Ureter (tissue), 1 donor: ENCODE measurements at places on chromosomes 12 and 14. TPM values are rescaled to one million over a fixed set of nuclear protein-coding genes. Genes with fewer than 3 reads are reported as not detected.

- DNase-seq = no peak
Observed at GRCh38 chr12:10155966-10156365, 16.0 kb downstream of the OLR1 start.

Gene ZC2HC1C
- 3.0 TPM for total RNA-seq

- no peak for DNase-seq
Observed at GRCh38 chr12:20264608-20265114, 103.7 kb upstream of the PDE3A start.

DNA sequence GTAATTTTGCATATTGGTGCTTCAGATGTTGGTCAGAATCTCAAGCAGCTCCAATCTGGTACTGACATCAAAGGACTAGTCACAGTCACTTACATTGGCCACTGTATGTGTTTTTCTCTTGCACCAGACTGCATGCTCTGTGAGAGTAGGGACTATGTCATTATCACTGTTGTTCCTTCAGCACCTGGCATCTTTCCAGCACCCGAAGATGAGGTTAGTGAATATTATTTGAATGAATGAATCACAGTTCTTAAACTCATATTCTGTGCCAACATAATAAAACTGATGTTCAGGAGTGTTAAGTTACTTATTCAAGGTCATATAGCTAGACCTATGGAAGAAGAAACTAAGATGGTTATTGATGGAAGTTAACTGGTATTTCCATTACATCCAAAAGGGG is 204.5 kb upstream of the TBX3 start:
- DNase-seq = no peak

DNA sequence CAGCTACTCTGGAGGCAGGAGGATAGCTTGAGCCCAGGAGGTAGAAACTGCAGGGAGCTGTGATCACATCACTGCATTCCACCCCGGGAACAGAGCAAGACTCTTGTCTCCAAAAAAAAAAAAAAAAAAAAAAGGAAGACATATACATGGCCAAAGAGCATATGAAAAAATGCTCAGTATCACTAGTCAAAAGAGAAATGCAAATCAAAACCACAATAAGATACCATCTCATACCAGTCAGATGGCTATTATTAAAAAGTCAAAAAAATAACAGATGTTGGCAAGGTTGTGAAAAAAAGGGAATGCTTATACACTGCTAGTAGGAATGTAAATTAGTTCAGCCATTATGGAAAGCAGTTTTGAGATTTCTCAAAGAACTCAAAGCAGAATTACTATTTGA is 174.8 kb upstream of the ATF7IP start:
- DNase-seq = no peak

GRCh38 chr12:55472264-55472663 is 2.3 kb upstream of the OR6C70 start:
- DNase-seq = no peak

GRCh38 chr12:131950182-131950913 is 606 bp downstream of the EP400 start:
- peak; percentile 43 for DNase-seq

Gene HOXC13
- 0.21 TPM for total RNA-seq

Gene UNC119B
- 28.4 TPM for total RNA-seq

- no peak for DNase-seq
Observed at GRCh38 chr12:120061575-120062214, 54.9 kb downstream of the RAB35 start.

- no peak for DNase-seq
Observed at GRCh38 chr12:14959463-14959862, 1.9 kb downstream of the ARHGDIB start.

GRCh38 chr12:12925388-12925787 is 26.6 kb downstream of the GPRC5D start:
- DNase-seq = no peak

GRCh38 chr14:29652571-29652970 is 275.1 kb downstream of the PRKD1 start:
- DNase-seq = no peak

Gene AVPR1A
- 17.2 TPM for total RNA-seq

DNA sequence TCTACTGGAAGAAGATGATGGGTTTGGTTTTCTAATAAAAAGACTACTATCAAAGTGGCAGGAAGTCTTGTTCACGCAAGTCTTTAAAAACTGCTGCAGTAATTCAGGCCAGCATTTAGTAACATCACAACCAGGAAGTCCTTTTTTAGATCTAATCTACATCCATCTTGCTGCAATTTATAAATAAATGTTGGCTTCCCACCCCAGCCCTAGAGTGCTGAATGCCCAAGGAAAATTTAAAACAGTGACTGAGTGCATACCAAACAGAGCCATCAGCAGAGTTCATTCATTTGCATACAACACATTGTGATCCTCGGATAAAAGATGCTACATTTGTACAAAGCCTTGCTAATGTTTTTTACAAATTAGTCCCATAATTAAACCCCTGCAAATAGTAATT is 72.1 kb downstream of the PHLDA1 start:
- DNase-seq = no peak

Gene OVCH1
- 0.18 TPM for total RNA-seq

Gene LRRC43
- total RNA-seq = 0.86 TPM

- DNase-seq = peak; percentile 55
Observed at GRCh38 chr12:2891240-2892053, 756 bp downstream of the TULP3 start.

Gene PPP4R4
- total RNA-seq = 0.60 TPM

- no peak for DNase-seq
Observed at GRCh38 chr12:25051171-25051570, 102.3 kb upstream of the BCAT1 start.

Gene AHNAK2
- total RNA-seq = 34.5 TPM

Gene OTOGL
- total RNA-seq = 0.57 TPM

DNA sequence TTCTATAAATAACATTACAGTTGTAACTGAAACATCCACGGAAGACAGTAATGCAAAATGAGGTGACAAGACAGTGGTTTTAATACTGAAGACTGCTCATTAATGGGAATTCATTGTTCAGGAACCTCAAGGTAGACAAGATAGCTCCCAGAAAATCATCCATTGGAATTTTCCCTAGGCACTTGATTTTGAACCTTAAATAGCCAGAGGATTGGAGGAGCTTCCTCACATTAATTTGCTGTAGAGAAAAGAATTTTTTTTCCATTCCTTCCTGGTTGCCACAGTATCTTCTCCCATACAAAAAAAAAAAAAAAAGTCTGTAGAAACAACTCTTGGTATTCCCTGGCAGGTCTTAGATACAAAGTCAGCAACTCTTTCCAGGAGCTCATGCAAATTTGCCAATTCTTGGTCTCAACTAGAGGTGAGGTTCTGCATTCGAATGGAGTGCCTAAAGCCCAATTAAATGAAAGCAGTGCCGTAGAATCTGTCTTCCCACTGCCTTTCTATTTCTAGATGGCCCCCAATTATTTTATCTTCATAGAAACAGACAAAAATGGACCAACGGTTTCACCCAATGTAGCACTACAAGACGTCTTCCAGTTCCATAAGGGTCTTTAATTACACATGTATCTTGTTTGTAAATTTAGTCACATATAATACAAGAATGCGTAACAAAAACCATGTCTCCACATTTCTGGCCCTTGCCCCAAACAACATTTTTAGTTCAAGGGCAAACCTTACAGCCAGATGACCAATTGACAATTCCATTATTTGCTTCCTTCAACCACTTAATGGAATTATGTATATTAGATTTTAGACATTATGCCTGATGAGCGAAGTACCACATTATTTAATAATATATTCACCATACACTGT is 13.5 kb downstream of the SLC38A2 start:
- DNase-seq = no peak

- peak; percentile 87 for DNase-seq
Observed at GRCh38 chr12:94262228-94263010, 114.0 kb downstream of the PLXNC1 start.

Gene ACSM4
- total RNA-seq = not detected

Gene WDR89
- total RNA-seq = 19.3 TPM

- peak; percentile 40 for DNase-seq
Observed at GRCh38 chr14:76710056-76711010, 50.9 kb upstream of the VASH1 start.

Gene MMAB
- 65.8 TPM for total RNA-seq

- DNase-seq = no peak
Observed at GRCh38 chr14:101209594-101209993, 306.1 kb upstream of the RTL1 start.

Gene KLRD1
- 7.8 TPM for total RNA-seq

DNA sequence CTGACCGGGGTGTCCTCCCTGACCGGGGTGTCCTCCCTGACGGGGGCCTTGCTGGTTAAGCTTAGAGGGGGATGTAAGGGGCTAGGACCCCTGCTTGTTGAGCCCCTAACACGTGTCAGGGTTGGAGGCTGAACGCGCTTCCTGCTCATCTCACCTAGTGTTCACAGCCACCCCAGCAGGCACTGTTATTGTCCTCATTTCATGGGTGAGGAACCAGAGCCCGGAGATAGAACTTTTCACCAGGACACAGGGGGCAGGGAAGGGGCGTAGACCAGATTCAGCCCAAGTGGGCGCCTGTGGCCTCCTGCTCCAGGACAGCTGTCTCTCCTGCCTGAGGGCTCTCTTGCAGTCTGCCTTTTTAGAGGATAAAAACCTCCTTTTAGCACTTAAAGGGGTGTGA is 236.3 kb downstream of the GLT1D1 start:
- DNase-seq = no peak

Gene MYH6
- total RNA-seq = not detected

DNA sequence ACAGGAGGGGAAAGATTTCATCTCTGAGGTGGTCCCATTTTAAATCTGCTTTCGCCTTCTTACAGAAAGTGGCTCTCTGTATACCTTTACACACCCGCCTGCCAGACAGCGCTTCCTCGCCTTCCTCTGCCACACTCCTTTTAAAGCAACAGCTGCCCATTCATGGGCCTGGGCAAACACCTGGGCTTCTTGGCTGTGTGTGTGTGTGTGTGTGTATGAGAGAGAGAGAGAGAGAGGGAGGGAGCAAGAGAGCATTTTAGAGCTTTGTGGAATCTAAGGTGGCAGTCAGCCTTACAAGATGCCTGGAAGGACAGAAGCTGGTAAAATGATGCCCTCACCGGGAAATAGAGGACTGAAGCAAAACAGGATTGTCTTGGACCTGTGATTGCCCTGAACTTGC is 20.0 kb downstream of the PTHLH start:
- no peak for DNase-seq

GRCh38 chr14:74765721-74766120 is 2.6 kb downstream of the YLPM1 start:
- no peak for DNase-seq

DNA sequence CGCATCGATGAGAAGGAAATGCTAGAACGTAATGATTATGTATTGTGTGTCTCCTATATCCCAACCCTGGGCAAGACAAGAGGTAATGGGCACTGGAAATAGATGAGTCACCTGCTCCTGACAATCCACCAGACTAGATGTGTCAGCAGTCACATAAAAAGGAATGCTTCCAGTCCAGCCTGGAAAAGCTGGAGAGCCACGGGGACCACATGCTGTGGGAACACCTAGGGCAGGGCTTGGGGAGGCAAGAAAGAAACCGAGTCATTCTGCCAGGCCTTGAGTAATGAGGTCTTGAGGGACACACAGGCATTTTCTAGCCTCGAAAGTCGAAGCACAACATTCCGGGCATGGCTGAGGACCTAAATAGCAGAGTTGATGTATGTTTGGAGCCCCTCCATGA is 716.7 kb upstream of the TMEM132C start:
- no peak for DNase-seq

GRCh38 chr14:73944432-73945158 is 5.3 kb downstream of the FAM161B start:
- DNase-seq = no peak

Gene FGF23
- not detected for total RNA-seq

- DNase-seq = no peak
Observed at GRCh38 chr12:4719821-4720636, at the start of gene GALNT8. GALNT8 (plus strand) TSS chr12:4720400; CDS start chr12:4720678, 278 bp downstream.

- no peak for DNase-seq
Observed at GRCh38 chr14:45083617-45083975, 320 bp upstream of the PRPF39 start.

Gene ANO2
- total RNA-seq = 4.2 TPM

DNA sequence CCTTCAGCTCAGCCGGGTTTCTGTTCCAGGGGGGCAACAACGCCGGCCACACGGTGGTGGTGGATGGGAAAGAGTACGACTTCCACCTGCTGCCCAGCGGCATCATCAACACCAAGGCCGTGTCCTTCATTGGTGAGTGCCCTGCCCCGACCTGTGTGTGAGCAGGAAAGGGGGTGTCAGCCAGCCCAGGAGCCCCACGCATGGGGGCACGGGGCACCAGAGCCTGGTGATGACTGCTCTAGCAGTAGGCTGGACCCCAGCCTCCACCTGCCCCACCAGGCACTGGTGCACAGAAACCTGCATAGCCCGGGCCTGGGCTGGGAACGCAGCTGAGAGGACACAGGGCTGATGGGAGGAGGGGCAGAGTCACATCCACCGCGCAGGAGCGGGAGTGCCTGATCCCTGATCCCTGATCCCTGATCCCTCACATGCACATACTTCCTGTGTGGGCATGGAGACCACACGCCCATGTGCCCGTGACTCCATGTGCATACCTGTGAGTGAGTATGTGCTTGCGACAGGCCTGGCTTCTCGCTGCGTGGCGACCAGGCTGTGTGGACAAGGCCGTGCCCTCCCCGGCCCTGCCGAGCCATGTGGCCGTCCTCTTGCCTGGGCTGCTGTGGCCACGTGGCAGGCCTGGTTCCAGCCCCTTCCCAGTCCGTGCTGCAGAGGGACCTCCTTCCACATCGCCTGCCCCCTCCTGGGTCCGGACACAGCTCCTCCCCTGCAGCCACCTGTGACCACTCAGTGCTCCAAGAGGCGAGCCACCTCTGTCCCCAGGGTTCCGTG is 11.2 kb downstream of the ADSS1 start:
- DNase-seq = no peak

Gene CCDC38
- not detected for total RNA-seq

Gene AKAP6
- 16.5 TPM for total RNA-seq

Gene NTS
- total RNA-seq = not detected

- no peak for DNase-seq
Observed at GRCh38 chr14:70064136-70064865, 124.5 kb downstream of the SLC8A3 start.

Gene C12orf75
- total RNA-seq = 31.3 TPM

Gene TMEM121
- total RNA-seq = 1.1 TPM

DNA sequence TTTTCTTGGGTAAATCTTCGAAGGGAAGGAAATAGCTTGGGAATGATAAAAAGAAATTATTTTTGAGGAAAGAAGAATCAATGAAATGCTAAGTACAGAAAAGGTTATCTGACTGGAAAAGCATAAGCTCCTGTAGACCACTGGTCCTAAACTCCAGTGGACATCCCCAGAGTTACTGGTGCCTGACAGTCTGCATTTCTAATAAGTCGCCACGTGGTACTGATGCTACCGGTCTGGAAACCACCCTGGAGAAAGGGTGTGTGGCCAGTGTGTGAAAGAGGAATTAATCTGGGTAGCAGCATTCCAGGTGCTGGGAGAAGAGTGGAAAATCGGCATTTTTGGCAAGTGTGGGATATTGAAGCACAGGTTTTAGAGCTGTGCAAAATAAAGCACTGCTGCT is 73.3 kb downstream of the FBXW8 start:
- no peak for DNase-seq

GRCh38 chr12:119712721-119713120 is 44.8 kb downstream of the PRKAB1 start:
- DNase-seq = no peak

Gene RASAL1
- total RNA-seq = 1.6 TPM
